Activated CD4-positive, alpha-beta T cell treated with anti-CD3 and anti-CD28 coated beads, Interleukin-2, amount 10 ng/mL, durations not matched to agents 7 days and 5 days (primary cell): ENCODE measurements at places on chromosomes 12 and 14. TPM values are rescaled to one million over a fixed set of nuclear protein-coding genes. Genes with fewer than 3 reads are reported as not detected.

DNA sequence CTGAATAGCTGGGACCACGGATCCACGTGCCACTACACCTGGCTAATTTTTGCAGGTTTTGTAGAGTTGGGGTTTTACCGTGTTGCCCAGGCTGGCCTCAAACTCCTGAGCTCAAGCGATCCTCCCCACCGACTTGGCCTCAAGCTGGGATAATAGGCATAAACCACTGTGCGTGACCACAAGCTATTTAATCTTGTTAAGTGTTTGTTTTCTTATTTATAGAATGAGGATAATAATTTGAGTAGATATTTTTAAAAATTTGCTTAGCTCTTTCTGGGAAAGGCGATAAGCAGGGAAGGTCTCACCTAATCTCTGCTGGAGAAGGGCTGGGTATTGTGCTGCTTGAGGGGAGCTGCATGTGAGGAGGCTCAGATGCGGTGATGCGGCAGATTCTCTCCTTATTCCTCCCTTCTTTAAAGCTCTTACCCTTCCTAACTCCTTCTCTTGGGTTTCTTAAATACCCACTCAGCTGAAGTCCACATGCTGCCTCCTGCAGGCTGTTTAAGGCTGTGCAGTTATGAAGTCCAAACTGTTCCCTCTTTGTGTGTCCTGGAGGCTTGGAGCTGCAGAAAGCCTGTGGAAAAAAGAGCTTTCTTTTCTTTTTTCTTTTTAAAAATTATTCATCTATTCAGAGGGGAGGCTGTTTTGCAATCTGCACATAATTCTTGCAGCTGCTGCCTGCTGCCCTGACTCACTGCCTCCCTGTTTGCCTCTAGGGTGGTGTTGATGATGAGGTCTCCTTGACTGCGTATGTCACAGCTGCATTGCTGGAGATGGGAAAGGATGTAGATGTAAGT is 37.9 kb downstream of the A2ML1 start:
- H3K36me3 ChIP-seq, result no peaks in the 10 kb centered on the region
- H3K27ac ChIP-seq, result no peak overlapping the region
- peak; percentile 41 for DNase-seq
- no peak overlapping the region for H3K4me3 ChIP-seq
- peaks cover 1% of the 10 kb centered on the region for H3K27me3 ChIP-seq

- H3K36me3 ChIP-seq, result no peaks in the 10 kb centered on the region
- peaks cover 8% of the 10 kb centered on the region for H3K27me3 ChIP-seq
- no peak overlapping the region for H3K4me3 ChIP-seq
- DNase-seq, result no peak
- peaks cover 25% of the 10 kb centered on the region for H3K4me1 ChIP-seq
Measured at GRCh38 chr14:104680806-104681688, 8.4 kb upstream of the INF2 start.

Gene NRL
- total RNA-seq, result 3.3 TPM

Gene KERA
- total RNA-seq, result not detected
